ENCODE measurements at places on chromosomes 12 and 14.

GRCh38 chr14:78363008-78363407 lies 192.8 kb downstream of the NRXN3 start:
- DNase-seq, result no peak

GRCh38 chr14:94117856-94118255 lies 7.3 kb downstream of the IFI27 start:
- no peak for DNase-seq

DNA sequence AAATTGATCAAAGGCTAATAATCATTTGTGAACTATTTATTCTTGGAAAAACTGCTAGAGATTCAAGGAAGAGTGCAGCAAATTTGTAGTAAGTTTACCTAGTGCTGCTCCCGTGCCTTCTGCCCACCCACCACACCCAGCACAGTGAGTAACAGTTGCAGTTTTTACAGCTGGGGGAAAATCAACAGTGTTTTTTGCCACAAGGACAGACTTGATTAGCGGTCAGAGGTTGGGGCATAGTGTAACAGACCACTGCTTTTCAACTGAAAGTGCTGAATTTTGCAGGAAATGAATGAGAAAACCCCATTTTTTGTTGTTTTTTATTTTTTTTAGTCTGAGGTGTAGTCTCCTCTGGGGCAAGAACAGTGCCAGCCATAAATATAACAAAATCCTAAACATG lies 7.5 kb upstream of the KLRK1 start:
- no peak for DNase-seq

DNA sequence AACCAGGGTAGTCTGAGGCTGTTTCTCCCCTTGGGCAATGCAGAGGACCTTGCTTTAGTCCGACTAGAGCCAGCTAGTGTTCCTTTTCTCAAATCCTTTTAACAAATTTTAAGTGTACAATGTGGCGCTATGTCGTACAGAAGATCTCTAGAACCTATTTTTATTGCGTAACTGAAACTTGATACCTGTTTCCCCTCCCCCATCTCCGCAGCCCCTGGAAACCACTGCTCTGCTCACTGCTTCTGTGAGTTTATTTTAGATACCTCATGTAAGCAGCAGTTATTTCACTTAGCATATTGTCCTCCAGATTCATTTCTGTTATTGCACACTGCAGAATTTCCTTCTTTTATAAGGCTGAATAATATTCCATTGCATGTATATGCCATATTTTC lies 1092.3 kb downstream of the AACS start:
- DNase-seq, result no peak

GRCh38 chr12:8499616-8500015 lies 13.7 kb upstream of the CLEC4D start:
- DNase-seq, result no peak

DNA sequence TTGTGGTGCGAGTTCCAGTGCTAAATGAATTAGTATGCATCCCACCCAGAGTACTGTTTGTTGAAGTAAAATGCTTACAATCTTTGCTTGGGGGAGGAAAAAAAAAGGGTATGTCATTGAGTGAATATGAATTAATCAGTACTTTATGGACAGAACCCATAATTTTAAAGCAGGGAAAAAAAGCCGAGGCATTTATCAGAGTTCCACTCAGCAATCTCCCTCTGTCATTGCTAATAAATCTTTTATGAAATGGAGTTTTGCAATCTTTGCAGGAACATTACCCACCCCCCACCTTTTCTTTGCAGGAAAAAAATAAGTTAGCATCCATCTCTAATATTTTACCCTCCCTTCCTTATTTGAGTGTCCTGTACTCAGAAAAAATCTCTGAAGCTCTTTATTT lies 127.9 kb upstream of the TMPO start:
- no peak for DNase-seq

DNA sequence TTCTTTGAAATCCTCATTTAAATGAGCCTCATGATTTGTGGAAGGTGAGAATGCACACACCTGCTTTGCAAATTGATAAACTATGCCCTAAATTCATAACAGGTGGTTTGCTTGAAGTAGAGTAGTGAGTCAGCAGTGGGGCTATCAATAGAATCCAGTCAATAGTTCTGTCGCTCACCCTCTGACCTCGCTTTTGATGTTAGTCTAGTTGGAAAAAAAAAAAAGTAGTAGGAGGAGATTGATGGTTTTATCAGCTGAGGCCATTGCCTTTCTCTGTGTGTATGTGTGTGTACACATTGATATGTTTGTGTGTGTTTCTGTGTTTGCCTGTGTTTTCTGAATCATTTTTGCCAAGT lies 267.3 kb downstream of the SNAPC1 start:
- no peak for DNase-seq

- no peak for DNase-seq
These were observed 73.4 kb upstream of the EIF5 start for GRCh38 chr14:103260629-103261124.

GRCh38 chr12:108649126-108649525 lies 15.4 kb upstream of the SELPLG start:
- DNase-seq, result no peak

DNA sequence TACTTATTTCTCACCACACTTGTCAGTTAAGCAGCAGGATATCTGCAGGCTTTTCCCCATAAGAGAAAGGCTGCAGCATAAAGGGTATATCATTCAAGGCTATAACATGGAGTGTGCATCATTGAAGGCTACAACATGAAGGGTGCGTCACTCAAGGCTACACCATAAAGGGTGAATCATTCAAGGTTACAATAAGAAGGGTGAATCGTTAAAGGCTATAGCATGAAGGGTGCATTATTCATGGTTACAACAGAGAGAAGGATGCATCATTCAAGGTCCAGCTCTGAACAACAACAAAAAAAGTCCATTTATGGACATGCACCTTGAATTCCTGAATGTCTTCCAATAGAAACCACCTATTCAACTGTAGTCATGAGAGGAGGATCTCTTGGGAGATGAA lies 32.8 kb upstream of the LUM start:
- DNase-seq, result no peak

GRCh38 chr12:20601668-20602280 lies 93.4 kb upstream of the SLCO1C1 start:
- no peak for DNase-seq

DNA sequence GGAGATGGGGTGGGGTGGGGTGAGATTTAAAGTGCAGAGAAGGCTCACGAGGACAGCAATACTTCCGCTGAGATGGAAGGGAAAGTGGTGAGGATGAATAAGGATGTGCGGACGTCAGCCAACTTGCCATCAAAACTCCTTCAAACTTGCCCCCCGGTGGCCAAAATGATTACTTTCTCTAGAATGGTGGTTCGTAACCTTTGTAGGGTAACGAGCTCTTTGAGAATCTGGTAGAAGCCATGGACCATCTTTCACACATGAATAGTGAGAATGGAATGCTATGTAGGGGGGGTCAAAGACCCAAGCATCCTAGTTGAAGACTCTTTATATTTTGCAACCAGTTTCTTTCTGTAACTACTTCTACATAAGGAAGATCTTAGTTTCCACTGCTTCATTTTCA lies 245.9 kb upstream of the DDHD1 start:
- DNase-seq, result no peak

DNA sequence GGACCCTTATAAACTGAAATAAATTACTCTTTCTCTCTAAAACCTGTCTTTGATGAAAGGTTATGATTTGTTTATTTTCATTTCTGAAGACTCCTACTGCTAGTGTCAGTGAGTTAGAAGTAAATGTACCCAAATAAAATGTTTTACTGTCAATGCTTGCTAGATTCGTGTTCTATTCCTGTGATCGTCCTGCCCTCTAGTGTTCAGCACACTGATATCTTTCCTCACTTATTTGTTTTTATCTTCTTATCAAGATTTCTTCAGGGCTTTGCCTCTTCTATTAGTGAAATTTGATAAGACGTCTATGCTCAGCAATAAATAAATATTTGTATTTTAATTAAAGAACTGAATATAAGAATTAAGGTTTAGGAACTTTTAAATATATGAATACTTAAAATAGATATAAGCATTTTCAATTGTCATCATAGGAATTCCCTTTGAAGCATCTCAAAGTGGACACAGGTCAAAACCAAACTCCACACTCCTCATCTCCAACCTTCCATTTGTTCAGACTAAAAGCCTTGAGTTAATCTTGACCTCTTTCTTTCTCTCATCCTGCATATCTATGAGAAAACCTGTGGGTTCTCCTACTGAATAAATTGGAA lies 75.8 kb downstream of the C12orf50 start:
- DNase-seq, result no peak

GRCh38 chr12:14849661-14850060 lies 6.3 kb upstream of the ART4 start:
- DNase-seq, result no peak

DNA sequence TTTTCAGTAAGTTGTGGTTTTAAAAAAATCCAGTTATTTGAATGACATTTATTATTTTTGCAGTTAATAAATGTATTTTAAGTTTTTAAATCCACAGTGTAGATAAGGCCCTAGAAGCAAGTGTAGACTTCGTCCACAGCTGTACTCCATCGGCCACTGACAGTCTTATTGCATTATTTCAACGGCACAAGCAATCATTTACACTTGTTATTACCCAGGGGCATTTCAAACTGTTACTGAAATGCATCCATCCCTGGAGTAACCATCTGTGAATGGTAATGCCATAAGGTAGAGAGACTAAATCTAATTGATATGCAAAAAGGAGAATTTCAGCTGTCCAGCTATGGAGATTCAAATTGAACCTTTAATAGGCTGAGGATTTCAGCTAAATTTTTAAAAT lies 48.4 kb downstream of the BICD1 start:
- no peak for DNase-seq

- DNase-seq, result no peak
These were observed 159.1 kb downstream of the ADGRD1 start for GRCh38 chr12:131112700-131113290.

GRCh38 chr12:108559748-108560147 lies 1.2 kb downstream of the SART3 start:
- no peak for DNase-seq

DNA sequence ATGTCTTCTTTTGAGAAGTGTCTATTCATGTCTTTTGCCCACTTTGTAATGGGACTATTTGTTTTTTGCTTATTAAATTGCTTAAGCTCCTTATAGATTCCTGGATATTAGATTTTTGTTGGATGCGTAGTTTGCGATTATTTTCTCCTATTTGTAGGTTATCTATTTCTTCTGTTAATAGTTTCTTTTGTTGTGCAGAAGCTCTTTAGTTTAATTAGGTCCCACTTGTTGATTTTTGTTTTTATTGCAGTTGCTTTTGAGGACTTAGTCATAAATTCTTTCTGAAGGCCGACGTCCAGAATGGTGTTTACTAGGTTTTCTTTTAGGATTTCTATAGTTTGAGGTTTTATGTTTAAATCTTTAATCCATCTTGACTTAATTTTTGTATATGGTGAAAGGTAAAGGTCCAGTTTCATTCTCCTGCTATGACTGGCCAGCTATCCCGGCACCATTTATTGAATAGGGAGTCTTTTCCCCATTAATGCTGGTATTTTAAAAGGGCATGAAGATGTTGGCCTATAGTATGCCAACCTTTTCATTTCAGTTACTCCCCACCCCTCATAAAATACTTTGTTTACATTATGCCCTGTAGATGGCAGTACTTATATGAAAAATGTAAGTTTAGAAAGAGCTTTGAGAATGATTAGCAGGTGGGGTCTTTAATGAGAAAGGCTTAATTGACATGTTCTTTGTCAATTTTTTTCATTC lies 62.9 kb upstream of the PSMA6 start:
- DNase-seq, result no peak

DNA sequence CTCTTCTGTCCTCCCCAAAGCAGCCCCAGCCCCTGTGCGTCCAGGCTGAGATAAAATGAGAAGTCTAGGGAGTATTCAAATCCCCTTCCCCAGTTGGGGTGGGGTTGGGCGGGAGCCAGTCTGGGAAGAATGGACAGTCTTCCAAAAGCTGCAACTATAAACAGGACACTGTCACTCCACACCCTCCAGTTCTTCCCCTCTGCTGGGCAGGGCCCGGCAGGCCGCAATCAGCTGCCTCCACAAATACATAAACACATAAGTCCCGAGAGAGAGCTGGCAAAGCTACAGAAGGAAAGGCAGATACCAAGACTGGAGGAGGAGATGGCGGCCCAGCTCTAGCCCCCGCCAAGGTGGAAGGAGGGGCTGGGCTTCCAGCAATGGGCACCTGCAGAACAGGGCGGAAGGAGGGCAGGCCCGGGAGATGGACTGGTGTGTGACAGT lies 12.7 kb downstream of the LTBP2 start:
- DNase-seq, result no peak

- no peak for DNase-seq
These were observed 134.4 kb downstream of the GXYLT1 start for GRCh38 chr12:42010257-42010656.

- DNase-seq, result no peak
These were observed 27.4 kb downstream of the ABCD4 start for GRCh38 chr14:74275241-74275841.

DNA sequence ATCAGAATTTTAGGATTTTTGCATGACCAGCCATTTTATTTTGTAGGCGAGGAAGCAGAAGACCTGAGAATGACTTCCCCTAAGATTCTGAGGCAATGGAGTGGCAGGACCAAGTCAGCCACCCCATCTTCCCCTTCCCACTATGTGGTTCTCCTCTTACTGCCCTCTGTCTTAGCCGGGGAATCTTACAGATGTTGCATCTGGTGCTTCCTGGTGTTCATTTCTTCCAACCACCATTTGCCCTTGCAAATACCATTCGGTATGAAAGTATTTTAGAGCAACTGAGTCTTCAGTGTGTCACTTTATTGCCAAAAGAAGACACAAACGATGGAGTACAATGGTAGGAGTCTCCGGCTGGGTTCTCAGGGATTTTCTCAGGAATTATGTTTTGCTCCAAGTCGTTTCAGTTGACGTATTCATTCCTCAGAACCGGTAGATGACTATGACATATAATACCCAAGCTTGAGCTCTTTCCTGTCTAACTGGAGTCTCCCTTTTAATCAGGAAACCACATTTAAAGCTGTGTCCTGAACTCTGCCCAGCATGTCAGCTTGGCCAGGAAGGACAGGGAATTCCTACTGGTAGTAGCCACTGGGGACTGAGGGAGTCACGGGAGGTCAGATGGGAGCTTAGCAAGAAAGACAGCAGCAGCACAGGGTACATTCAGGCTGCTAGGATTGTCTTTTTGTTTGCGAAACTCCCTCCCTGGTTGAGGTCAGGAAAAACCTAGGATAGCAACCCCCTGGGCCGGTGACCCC lies 87.0 kb downstream of the SAMD4A start:
- DNase-seq, result no peak

- no peak for DNase-seq
These were observed 41.2 kb downstream of the NKX2-1 start for GRCh38 chr14:36478782-36479181.

Measured in CD4-positive, alpha-beta T cell (primary cell).